ENCODE measurements at places on chromosomes 4 and X.

DNA sequence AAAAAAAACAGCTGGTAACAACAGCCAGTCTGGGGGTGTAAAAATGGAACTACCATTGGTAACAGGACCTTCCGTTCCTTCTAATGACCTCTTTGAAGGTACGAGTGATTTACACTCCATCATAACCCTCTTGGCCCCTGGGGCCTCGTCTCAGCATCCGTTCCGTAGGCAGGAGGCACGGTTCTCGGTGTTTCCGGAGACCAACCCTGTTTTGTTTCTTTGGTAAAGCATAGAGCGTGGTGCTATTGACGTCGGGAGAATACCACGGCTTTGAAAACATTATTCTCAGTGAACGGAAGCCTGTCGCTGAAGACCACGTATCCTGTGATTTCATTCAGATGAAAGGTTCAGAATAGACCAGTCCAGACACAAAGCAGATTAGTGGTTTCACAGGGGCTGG is 198.9 kb downstream of the ASMT start:
- DNase-seq: no peak

DNA sequence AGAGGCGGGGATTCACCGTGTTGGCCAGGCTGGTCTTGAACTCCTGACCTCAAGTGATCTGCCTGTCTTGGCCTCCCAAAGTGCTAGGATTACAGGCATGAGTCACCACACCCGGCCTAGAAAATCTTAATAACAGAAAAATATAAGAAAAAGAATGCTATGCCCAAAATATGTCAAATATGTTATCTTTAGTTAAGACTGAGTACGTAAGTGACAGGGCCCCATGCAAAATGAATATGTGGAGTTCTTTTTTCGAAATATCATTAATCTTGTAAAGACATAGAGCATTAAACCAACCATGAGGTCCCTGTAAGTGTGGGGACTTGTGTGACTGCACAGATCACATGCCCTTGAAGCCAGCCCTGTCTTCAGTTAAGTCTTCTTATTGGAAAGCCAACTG is 8.9 kb upstream of the ZNF518B start:
- no peak for DNase-seq

GRCh38 chr4:46870411-46870810 is 38.6 kb downstream of the COX7B2 start:
- DNase-seq: no peak

- DNase-seq: peak; percentile 53
Measured at GRCh38 chrX:45807572-45808425, 607.1 kb upstream of the DIPK2B start.

- no peak for DNase-seq
Measured at GRCh38 chr4:152677117-152677516, 2.7 kb downstream of the TMEM154 start.

GRCh38 chr4:100826067-100826466 is 308.2 kb upstream of the EMCN start:
- DNase-seq: no peak
